NCI-H1092 treated with DMSO at 0.1 percent for 48 hours (cell line): ENCODE measurements at places on chromosomes 1 and 21.

- no peak for DNase-seq
Measured at GRCh38 chr1:63363014-63363413, 4.4 kb upstream of the ALG6 start.

DNA sequence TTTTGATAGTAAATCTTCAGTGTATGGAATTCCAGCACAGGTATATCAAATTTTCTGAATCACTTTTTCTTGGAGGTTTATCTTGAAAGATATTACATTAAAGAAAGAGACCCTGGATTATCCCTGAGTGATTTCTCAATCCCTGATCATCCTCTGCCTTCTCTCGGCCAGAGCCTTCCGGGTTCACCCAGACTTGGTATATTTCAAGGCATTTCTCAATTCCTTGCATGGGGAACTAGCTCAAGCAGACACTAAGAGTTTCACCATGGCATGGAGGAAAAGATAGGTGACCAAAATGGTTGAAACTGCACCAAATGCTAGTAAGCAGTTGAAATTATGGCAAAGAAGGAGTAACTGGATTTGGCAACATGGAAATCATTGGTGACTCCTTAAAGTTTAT, 5.7 kb downstream of the VAMP4 start:
- DNase-seq: no peak

GRCh38 chr1:218779341-218780100, 394.2 kb upstream of the LYPLAL1 start:
- DNase-seq: no peak

DNA sequence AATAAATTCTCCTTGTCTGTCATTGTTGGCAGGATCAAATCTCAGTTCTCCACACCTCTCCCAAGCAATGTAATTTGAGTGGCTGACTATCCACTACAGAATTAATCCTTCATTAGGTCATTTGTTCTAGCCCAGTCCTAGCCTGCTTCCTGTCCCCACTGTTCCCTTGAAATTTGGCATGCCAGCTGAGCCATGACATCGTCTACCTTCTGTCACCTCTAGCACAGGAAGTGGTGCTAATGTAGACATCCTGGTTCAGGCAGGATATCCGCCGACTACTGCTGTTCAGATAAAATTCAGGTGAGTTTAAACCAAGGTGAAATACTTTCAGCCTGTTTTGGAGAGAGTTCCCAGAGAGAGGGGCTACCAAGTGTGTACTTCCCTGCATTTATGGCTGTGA, 5.9 kb downstream of the CHRM3 start:
- DNase-seq: no peak

- DNase-seq: no peak
Measured at GRCh38 chr1:63918418-63918945, 144.7 kb downstream of the ROR1 start.

- no peak for DNase-seq
Measured at GRCh38 chr1:115594600-115594999, 47.2 kb upstream of the VANGL1 start.

- no peak for DNase-seq
Measured at GRCh38 chr1:16342331-16343062, 9.8 kb downstream of the FBXO42 start.

DNA sequence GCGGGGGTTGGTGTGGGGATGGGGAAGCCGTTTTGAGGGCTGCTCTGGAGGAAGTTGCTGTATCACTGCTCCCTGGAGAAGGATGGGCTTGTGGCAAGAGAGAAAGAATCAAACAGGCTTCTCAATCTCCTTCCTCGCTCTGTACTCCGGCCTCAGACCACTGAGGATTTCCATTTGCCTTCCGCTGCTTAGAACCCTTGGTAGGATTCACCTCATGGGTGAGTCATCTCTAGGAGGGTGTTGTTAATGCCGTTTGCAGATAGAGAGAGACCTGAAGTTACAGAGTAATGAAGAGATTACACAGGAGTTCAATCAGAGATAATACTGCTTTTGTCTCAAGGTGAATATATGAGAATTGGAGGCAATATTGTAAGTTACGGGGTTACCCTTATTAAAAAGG, 15.3 kb downstream of the SLC35F3 start:
- no peak for DNase-seq

- no peak for DNase-seq
Measured at GRCh38 chr1:108725906-108726305, 13.2 kb downstream of the FNDC7 start.

DNA sequence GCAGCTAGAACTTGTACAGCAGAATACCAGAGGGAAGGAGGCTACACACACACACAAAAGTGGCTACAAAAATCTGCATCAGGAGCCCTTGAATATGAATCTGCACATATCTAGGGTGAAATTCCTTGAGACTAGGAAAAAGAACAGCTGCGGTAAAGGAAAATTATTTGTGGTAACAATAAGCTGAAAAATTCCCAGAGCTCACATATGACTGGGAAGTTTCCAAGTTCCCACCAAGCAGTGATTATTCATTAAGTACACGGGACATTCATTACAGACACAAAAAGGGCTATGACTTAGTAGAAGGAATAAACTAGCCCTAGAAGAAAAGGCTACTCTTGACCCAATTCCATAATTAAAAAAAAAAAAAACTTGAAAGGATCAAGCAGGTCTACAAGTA, 149.5 kb upstream of the BACE2 start:
- no peak for DNase-seq

- no peak for DNase-seq
Measured at GRCh38 chr21:25428537-25428936, 178.7 kb downstream of the MRPL39 start.

DNA sequence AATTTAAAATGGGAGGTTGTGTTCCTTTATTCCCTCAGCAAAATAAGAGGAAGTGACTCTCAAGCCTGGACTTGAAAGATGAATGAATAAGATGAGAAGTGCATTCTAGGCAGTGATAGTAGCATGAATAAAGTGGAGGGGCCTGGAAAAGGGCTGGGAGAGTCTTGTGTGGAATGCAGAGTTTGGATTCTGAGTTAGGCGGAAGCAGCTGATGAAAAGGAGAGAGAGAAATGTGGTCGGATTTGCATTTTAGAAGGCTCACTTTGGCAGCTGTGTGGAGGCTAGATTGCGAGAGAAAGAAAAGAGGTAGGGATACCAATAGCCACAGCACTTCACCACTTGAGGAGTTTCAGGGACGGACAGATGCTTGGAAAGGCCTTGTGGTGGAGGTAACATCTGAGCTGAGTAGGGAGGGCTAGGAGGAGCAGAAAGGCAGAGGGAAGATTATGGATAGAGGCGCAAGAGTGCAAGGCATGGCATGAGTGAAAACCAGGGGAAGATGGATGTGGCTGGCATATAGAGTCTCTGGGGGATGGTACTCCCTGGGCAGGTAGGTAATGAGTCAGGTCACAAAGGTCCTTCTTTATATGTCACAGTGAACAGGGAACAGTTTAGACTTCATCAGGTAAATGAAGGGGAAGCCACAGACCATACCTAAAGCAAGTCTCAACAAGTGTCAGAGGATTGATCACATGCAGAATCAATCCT, 59.6 kb downstream of the ST3GAL3 start:
- no peak for DNase-seq
